ENCODE measurements at places on chromosomes 3 and 15. TPM values are rescaled to one million over a fixed set of nuclear protein-coding genes. Genes with fewer than 3 reads are reported as not detected.

Gene LMLN
- polyA plus RNA-seq = 9.3 TPM

Gene CASR
- polyA plus RNA-seq = 26.8 TPM

Gene CHRM5
- polyA plus RNA-seq = 0.20 TPM

Gene RASGRP1
- polyA plus RNA-seq = 11.4 TPM

Gene HMCES
- 56.5 TPM for polyA plus RNA-seq

Gene KBTBD13
- polyA plus RNA-seq = 0.05 TPM

Gene WDR49
- polyA plus RNA-seq = 1.9 TPM

All from renal cortex interstitium (tissue), 15 donors.